ENCODE measurements at places on chromosomes 3 and 15. TPM values are rescaled to one million over a fixed set of nuclear protein-coding genes. Genes with fewer than 3 reads are reported as not detected.
A peak's percentile ranks its signal among the peaks of the same experiment; 100 is the strongest.

DNA sequence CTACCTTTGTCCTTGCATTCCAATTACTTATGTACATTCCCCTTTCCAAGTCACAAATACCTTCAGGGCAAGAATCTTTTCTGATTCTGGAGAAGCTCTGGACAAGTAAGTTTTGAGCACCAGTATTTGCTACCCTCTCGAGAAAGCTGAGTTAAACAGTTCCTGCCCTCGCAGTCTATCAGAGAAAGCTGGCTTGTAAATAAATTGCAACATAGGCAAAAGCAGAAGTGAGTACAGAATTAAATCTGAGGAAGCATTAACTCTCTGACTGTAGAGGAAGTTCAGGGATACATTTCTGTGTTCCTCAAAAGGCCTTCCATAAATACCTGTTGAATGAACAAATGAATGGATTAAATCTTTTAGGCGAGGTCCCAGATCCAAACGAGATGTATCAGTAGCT is 1.2 kb downstream of the OSBPL11 start:
- peak overlapping the region; percentile 66 for H3K4me3 ChIP-seq
- DNase-seq = no peak
- H3K27ac ChIP-seq = peak overlapping the region; percentile 93

DNA sequence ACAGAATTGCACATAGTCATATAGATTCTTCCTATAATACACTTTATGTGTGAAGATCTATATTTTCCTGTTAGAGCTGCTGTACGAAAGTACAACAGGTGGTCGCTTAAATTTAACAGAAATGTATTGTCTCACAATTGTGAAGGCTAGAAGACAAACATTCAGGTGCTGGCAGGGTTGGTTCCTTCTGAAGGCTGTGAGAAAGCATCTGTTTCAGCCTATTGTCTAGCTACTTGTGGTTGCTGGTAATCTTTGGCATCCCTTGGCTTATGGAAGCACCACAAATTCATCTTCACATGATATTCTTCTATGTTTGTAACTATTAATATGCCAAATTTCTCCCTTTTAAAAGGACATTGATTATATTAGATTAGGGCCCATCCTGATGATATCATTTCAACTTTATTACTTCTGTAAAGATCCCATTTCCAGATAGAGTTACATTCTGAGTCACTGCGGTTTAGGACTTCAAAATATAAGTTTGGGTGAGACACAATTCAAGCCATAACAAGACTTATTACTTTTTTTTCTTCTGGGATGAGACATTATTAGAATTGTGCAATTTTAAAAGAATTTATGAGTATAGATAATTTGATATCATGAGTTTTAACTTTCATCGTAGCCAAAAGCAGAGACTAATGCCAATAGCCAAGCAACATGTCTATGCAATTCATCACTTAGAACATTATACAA is 248.1 kb upstream of the BCHE start:
- H3K4me3 ChIP-seq = no peak overlapping the region
- no peaks in the 10 kb centered on the region for H3K36me3 ChIP-seq

DNA sequence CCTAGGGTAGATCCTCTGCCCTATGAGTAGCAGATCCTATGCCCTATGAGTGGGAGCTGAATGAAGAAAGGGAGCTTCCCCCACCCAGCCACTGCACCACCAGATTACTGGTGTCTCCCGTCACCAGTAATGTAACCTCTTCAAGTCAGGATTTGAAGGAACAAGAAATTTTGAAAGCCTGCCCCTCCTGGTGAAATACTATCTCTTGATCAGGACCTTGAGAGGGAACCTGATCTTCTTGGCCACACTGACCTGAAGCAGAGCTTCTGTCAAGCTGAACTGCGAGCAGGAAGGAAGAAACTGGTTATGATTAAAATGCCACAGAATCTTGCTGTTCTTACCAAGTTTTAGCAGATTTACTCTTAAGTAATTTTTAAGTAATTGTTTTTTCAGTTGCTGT is 62.8 kb downstream of the RSL24D1 start:
- DNase-seq = no peak
- no peaks in the 10 kb centered on the region for H3K27me3 ChIP-seq
- H3K36me3 ChIP-seq = no peaks in the 10 kb centered on the region
- no peak overlapping the region for H3K27ac ChIP-seq
- H3K4me1 ChIP-seq = no peaks in the 10 kb centered on the region

GCSAM gene
- 0.08 TPM for total RNA-seq

DNA sequence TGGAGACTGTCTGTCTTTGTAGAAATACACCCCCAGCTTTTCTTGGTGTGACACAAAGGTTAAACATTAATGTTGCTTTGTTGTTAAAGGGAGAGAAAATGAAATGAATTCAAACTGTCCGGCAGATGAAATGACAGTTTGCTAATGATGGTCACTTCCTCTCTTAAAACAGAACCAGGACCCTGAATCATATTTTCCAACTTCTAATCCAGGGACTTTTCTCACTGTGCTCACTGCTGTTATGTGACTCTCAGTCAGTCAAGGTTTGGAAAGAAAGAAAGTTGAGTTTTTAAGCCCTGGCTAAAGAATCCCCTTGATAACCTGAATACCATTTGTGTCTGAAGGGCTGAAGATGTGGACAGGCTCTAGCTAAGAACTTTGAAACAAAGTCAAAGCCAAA is 215.8 kb downstream of the AGBL1 start:
- no peaks in the 10 kb centered on the region for H3K36me3 ChIP-seq
- no peak for DNase-seq
- H3K4me3 ChIP-seq = no peak overlapping the region
- H3K4me1 ChIP-seq = no peaks in the 10 kb centered on the region

- DNase-seq = no peak
- no peaks in the 10 kb centered on the region for H3K27me3 ChIP-seq
- H3K27ac ChIP-seq = no peak overlapping the region
- no peaks in the 10 kb centered on the region for H3K36me3 ChIP-seq
- no peaks in the 10 kb centered on the region for H3K4me1 ChIP-seq
Observed at GRCh38 chr15:45009046-45009445, 13.9 kb upstream of the SORD start.

GRCh38 chr3:134348524-134348923 is 25.7 kb downstream of the AMOTL2 start:
- H3K36me3 ChIP-seq = no peaks in the 10 kb centered on the region
- peaks cover 23% of the 10 kb centered on the region for H3K4me1 ChIP-seq
- H3K4me3 ChIP-seq = no peak overlapping the region
- no peak for DNase-seq

HIGD1A gene
- total RNA-seq = 74.6 TPM

NPAP1 gene
- not detected for total RNA-seq

- H3K36me3 ChIP-seq = peaks cover 6% of the 10 kb centered on the region
- peak overlapping the region; percentile 99 for H3K27ac ChIP-seq
- H3K4me1 ChIP-seq = peaks cover 27% of the 10 kb centered on the region
- peak; percentile 78 for DNase-seq
- H3K27me3 ChIP-seq = no peaks in the 10 kb centered on the region
Observed at GRCh38 chr3:152266221-152266995, 2.3 kb upstream of the MBNL1 start.

DNA sequence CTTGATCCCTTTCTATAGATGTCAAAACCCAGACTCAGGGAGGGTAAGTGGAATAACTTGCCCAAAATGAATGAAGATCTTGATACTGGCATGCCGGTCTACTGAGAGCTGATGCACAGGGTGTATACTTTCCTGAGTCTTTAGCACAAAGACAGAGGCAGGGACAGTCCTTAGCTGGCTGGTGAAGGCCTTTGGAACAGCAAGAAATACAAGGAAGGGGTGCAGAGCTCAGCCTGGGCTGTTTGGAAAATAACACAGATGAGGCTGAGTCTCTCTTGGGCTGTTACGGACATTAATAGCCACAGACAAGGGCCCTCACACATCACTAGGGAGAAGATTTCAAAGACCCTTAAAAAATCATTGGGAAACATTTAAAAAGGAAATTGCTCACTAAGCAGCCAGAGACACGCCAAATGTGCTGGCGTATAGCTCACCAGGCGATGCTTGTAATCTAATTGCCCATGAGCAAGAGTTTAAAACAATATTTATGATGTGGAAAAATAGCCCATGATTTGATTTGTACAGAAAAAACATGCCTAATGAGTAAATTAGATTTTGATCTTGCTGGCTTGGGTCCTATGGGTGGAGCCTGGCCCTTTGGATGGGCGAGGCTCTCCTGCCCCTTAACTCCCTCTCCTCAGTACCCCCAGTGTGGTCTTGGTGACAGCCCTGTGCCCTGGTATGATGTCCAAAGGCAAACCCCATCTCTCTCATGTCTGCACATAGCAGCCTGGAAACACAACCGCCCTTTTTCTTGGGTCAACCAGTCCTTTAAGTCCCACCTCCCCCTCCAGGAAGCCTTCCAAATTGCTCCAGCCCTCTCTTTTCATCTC is 81.8 kb upstream of the MRPS22 start:
- no peak overlapping the region for H3K27ac ChIP-seq
- H3K27me3 ChIP-seq = no peaks in the 10 kb centered on the region
- no peaks in the 10 kb centered on the region for H3K4me1 ChIP-seq
- H3K36me3 ChIP-seq = no peaks in the 10 kb centered on the region
- H3K4me3 ChIP-seq = no peak overlapping the region

DNA sequence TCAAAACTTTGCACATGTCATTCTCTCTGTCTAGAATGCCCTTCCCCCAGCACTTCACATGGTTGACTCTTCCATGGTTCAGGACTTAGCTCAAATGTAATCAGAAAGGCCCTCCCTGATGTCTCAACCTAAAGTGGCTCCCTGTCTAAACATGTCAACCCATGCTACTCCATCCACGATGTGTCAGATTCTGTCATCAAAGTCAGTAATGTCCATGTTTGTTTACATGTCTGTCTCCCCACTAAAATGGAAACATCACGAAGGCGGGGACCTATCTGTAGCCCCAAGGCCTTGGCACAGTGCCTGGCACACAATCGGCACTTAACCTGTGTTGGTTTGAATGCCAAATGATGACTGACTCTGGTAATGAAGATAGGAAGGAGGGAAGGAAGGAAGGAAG is 20.8 kb upstream of the SNTN start:
- no peaks in the 10 kb centered on the region for H3K36me3 ChIP-seq
- no peaks in the 10 kb centered on the region for H3K27me3 ChIP-seq
- DNase-seq = no peak
- no peaks in the 10 kb centered on the region for H3K4me1 ChIP-seq
- H3K27ac ChIP-seq = no peak overlapping the region
- H3K4me3 ChIP-seq = no peak overlapping the region

DNA sequence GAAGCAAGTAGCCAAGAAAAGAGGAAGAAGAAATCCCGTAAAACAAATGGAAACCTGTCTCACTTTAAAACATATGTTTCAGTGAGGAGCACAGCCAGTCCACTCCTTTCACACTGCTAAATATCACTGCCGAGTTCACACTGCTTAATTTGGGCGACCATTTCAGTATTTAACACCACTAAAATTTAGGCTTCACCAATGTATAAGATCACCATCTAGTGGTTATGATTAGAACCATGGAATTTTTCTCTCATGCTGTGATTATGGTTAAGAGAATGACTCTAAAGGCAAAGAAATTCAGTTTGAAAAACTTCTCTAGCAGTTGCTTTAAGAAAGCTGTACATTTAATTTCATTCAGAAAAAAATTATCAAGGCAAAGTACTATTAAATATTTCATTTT is 16.6 kb downstream of the SLC4A7 start:
- H3K4me3 ChIP-seq = no peak overlapping the region
- H3K36me3 ChIP-seq = no peaks in the 10 kb centered on the region
- DNase-seq = no peak
- H3K4me1 ChIP-seq = peaks cover 46% of the 10 kb centered on the region
- H3K27ac ChIP-seq = peak overlapping the region; percentile 77

All from Panc1 (cell line).